ENCODE measurements at places on chromosomes 13 and 19.

DNA sequence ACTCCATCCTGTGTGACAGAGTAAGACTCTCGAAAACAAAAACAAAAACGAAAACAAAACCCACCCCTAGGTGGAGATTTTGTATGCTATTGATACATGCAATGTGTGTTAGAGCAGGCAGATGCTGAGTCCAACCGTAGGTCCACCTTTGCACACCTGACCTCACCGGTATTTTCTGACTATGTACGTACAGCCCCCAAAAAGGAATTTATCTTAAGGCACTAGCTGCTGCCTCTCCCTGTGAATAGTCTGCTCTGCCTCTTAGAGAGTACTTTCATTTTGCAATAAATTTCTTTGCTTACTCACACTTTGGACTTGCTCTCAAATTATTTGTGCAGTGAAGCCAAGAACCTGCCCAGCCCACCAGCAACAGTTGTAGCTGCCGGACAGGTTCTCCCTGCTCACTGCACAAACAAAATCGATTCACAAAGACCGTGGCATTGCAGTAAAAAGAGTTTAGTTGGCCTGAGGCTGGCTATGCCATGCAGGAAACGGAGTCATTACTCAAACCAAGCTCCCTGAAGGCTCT is 8.2 kb upstream of the ZNF77 start:
- DNase-seq = no peak

DNA sequence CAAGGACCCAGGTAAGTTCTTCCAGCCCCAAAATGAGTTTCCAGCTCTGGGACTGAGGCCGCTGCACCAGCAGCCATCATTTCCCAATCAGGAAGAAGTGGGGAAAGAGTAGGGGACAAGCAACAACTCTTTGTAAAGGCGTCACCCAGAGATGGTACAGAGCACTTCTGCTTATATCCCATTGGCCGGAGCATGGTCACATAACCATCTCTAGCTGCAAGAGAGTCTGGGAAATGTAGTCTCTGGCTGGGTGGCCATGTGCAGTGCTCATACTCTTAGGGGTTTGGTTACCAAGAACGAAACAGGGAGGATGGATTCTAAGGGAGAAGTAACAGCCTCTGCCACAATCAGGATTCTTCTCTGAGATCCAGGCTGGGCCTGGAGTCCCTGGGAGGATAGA is 26.3 kb downstream of the CKM start:
- no peak for DNase-seq

DNA sequence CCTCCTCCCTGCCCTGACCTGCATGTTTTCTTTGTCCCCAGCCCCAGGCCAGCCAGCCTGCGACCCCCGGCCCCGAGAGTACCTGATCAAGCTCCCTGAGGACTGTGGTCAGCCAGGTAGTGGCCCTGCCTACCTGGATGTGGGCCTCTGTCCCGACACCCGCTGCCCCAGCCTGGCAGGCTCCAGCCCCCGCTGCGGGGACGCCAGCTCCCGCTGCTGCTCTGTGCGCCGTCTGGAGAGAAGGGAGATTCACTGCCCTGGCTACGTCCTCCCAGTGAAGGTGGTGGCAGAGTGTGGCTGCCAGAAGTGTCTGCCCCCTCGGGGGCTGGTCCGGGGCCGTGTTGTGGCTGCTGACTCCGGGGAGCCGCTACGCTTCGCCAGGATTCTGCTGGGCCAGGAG is 5.6 kb downstream of the CILP2 start:
- no peak for DNase-seq

GRCh38 chr13:79997244-79997643 is 343.7 kb downstream of the SPRY2 start:
- no peak for DNase-seq

- no peak for DNase-seq
Measured at GRCh38 chr19:42229855-42230351, 9.8 kb downstream of the ZNF526 start.

DNA sequence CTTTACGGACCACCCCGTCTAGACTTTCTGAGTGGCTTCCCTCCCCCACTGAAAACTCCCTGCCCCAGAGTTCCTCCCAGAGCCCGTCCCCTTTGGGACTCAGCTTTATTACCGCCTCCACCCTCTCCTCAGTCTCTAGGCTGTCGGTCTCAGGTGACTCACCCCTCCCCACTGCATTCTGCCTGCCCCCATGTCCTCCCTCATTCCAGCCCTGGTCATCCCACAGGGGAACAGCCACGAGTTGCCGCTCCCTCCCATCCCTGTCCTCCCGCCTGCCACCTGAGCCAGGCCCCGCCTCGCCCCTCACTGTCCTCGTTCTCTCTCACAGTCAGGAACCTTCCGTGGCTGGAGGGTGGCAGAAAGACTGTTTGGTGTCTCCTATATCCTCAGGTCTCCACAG is 57.3 kb downstream of the SMARCA4 start:
- DNase-seq = no peak

DNA sequence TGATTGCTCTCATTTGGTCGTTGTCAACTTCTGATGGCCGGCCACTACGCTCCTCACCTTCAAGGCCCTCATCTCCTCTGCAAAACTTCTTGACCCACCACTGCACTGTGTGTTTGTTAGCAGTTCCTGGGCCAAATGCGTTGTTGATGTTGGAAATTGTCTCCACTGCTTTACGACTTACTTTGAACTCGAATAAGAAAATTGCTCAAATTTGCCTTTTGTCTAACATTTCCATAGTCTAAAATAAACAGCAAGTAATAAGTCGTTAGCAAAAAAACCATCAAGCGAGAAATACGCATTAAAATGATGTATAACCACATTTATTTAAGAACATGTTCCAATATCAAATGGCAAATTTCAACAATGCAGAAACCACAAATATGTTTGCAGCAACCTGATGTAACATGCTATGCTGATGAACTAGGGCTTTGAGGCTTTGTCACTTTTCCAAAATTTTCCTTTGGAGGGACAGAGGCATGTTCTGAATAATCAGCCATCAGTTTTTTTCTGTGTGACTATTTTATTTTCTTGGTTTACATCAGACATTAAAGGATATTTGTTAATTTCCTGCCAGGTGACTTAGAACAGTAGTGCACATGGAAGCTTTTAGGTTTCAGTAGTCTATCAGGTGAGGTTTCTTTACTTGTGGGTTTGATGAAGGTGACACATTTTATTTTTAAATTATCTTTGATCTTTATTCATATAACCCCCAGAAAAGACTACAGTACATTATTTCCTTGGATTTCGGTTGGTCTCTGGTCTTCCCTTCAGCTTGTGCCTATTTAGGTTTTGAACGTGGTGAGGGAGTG is 74.7 kb upstream of the TEX29 start:
- DNase-seq = no peak

- DNase-seq = no peak
Measured at GRCh38 chr13:46663206-46664037, 110.5 kb downstream of the LRCH1 start.

DNA sequence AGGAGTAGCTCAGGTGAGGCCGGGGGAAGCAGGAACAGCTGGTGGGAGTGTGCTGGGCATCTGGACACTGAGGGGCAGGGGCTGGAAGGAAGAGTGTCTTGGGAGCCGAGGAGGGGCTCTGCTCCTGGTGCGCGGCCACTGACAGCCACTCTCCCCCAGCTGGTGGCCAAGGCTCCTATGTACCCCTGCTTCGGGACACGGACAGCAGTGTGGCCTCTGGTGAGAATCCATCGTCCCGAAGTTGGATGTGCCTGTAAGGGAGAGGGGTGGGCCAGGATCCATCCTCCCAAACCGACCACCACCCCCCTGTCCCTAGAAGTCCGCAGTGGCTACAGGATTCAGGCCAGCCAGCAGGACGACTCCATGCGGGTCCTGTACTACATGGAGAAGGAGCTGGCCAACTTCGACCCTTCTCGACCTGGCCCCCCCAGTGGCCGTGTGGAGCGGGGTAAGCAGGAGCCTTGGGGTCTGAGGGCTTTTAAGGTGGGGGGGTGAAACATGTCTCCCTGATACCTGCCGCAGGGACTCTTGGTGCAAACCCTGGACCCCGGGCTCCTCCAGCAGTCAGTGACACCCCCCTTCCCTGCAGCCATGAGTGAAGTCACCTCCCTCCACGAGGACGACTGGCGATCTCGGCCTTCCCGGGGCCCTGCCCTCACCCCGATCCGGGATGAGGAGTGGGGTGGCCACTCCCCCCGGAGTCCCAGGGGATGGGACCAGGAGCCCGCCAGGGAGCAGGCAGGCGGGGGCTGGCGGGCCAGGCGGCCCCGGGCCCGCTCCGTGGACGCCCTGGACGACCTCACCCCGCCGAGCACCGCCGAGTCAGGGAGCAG is 2.0 kb upstream of the USF2 start:
- no peak for DNase-seq

- no peak for DNase-seq
Measured at GRCh38 chr13:64075543-64076271, 2660.1 kb upstream of the PCDH20 start.

GRCh38 chr19:13823256-13823655 is 28.0 kb downstream of the ZSWIM4 start:
- no peak for DNase-seq

DNA sequence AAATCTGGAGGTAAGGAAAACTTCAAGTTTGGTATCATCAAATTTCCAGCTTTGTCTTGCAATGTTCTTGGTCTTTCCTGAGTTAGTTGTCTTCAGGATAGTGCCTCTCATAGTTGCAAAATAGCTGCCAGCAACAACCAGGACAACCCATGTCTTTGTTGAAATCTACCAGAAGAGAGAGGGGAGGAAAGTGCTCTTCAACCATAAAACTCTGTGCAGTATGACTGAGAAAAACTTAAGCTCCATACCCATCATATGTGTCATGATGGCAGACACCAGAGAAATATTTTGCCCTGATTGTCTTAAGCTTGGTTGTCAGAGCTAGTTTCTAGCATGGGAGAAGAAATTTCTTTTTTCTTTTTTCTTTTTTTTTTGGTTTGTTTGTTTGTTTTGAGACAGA is 103.3 kb downstream of the SPRY2 start:
- DNase-seq = no peak

DNA sequence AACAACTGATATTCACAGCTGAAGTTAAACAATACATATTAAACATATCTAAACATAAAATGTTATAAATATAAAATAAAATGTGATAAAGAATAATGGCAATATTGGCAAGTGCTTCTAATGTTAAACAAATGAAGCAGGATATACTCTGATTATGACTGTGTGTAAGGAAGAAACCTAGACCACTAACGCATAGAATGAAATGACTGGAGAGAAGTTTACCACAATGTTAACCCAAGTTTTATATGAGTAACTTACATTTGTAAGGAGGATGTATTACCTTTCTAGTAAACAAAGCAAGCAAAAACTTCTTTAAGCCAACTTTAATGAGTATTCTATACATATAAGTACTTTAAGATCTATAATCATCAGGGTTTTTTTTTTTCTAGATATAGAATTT is 43.0 kb downstream of the RB1 start:
- DNase-seq = no peak

- no peak for DNase-seq
Measured at GRCh38 chr19:48303866-48304265, 21.5 kb upstream of the EMP3 start.

- no peak for DNase-seq
Measured at GRCh38 chr19:43563816-43564457, 11.4 kb downstream of the XRCC1 start.

- no peak for DNase-seq
Measured at GRCh38 chr13:48579165-48579918, 46.5 kb upstream of the RCBTB2 start.

DNA sequence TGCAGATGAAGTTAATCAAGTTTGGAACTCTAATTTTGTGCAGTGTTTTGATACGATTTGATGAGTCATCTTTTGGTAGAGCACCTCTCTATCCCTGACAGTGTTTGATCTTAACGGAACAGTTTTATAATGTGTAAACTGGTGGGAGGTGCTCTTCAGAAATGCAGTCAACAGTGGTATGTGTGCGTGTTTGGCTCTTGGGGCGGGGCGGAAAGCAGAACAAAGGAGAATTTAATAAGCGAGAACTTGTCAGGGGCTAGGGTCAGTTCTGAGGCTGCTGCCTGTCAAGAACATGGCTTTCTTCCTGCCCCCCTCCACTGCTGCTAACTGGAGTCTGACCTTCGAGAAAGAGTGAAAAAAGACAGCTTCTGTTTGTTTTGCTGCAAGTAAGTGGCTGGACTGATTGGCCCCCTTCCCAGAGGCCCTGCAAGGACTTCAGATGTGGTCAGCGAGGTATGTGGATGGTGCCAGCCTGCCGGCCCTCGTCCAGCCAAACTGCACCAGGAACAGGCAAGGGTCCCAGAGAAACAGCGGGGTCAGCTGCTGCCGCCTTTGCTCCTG is 40.8 kb downstream of the BBC3 start:
- no peak for DNase-seq

- no peak for DNase-seq
Measured at GRCh38 chr19:10692673-10693264, 8.5 kb upstream of the QTRT1 start.

DNA sequence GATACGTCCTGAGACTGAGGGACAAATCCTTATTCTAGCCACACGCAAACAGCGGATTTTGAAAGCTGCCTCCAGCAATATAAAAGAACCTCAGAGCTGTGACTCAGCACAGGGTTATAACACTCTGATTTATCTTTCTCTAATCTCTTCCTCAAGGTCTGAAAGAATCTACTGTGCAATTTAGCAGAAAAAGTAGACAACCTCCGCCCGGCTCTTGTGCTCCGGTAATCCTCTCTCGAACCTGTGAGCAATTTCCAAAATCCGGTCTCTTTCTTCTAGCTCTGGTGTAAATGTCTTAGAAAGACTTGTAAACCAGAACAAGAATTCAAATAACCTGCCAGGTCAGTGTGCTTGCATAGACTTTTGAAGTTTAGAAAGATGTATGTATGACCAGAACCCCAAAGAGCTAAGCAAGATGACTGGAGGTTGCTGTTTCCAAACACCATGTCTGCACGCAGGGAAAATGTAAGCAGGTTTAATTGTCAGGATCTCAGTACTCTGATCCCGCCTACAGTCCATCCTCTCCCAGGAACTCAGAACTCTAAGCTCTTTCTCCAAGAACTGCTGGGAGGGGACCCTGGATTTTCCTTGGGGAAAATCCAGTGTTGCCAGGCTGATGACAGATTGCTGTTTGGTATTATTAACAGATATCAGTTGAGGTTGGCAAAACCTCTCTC is 338.1 kb downstream of the RFC3 start:
- no peak for DNase-seq

GRCh38 chr19:12723641-12724426 is at the start of gene TNPO2:
Gene TNPO2 (minus strand): TSS chr19:12723932. CDS start chr19:12720977, 2,955 bp downstream.
- DNase-seq = no peak

DNA sequence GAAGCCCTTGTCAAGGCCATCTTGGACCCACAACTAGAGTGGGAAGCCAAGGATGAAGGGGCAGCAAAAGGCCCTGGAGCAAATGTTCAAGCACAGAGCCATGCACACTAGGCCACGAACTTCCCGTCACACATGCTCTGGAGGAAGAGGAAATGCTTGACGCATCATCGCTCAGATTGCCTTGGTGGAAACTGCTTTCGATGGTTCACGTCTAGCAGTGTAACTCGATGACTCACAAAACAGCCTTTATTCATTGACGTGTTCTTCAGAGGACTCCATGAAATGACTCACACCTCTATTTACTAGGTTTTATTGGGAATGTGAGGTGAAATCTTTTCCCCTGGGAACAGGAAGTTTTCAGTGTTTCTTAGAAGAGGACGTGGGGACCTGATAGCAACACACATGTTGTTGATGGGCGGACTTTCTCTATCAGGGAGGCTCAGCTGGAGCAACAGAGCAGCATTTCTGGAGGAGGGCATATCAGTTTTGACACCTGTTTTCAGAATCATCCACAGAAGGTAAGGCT is 79.8 kb upstream of the FLT1 start:
- no peak for DNase-seq

- DNase-seq = no peak
Measured at GRCh38 chr13:113186061-113186900, 22.2 kb downstream of the PCID2 start.

All from tibial nerve (tissue), 4 donors.